ENCODE measurements at places on chromosomes 4 and X.

DNA sequence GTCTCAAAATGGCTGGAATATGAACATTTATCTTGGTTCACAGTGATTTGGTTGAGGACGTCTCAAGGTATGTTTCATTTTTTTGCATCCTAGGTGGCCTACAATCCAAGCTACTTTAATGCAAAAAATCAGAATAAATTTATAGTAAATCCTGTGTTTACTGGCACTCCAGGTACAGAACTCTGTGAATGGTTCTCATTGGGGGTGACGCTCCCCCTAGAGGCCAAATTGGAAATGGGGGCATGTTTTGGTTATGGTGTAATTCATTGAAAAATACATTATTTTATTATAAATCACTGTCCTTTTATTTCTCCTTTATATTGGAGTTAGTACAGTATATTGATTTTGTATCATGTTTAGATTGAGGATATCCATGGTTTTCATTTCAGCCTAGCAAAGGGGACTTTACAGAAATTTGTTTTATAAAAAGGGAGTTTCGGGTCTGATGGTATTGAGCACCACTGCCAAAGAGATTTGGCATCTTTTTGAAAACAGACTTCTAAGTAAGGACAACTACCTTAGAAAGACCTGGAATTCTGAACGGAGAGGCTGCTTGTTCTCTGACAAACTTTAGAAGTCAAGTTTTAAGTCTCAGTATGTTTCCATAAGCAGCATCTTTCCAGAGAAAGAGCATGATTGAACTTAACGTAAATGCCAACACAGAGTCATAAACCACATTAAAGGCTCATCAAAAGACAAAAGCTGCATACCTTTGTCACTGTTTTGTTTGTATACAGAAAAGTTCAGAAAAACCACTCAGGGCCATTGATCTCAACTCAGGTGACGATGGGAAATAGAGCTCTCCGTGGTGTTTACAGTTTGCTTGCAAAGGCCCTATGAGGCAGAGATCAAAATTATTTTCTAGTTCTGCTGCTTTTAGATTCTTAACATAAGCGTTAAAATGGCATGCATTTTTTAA lies 19.4 kb downstream of the MTM1 start:
- no peaks in the 10 kb centered on the region for H3K27me3 ChIP-seq
- H3K27ac ChIP-seq = no peak overlapping the region
- H3K4me3 ChIP-seq = no peak overlapping the region

DNA sequence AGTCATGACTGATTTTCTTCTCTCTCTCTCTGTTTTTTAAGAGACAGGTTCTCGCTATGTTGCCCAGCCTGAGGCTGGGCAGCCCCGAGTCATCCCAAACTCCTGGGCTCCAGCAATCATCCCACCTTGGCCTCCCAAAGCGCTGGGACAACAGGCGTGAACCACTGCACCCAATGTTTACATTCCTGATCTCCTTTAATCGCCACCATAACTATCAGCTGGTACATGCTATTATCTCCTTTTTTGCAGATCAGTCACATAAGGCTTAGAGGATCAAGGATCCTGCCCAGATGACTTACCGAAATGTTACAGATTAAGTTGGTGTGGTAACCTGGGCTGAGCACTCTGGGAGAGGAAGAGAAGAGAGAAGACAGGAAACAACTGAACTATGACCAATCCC lies 1.5 kb upstream of the USP46 start:
- no peaks in the 10 kb centered on the region for H3K27me3 ChIP-seq
- DNase-seq = no peak
- H3K36me3 ChIP-seq = no peaks in the 10 kb centered on the region
- H3K4me3 ChIP-seq = no peak overlapping the region

- no peaks in the 10 kb centered on the region for H3K4me1 ChIP-seq
- no peak overlapping the region for H3K27ac ChIP-seq
- no peak for DNase-seq
- H3K36me3 ChIP-seq = peaks cover 4% of the 10 kb centered on the region
Observed at GRCh38 chr4:152864361-152864760, 71.8 kb upstream of the FHDC1 start.

DNA sequence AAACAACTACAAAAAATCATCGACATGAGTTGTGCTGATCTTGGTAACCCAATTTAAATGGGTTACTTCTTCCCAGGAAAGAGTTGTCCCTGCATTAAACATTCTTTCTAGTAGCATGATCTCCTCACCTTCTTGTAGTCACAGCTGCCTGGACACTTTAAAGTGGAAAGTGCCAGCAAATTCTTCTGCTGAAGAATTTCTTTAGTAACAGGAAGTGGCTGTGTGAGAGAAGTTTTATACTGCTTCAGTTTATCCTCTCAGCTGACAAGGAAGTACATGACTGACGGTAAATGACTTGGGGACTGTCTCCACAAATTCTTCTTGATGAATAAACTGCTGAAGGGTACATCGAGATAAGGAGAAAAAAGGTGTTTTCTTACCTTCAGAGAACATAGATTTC lies 18.2 kb upstream of the TNIP3 start:
- peak overlapping the region; percentile 16 for H3K27ac ChIP-seq
- DNase-seq = peak; percentile 45
- no peaks in the 10 kb centered on the region for H3K36me3 ChIP-seq
- H3K4me3 ChIP-seq = no peak overlapping the region

DNA sequence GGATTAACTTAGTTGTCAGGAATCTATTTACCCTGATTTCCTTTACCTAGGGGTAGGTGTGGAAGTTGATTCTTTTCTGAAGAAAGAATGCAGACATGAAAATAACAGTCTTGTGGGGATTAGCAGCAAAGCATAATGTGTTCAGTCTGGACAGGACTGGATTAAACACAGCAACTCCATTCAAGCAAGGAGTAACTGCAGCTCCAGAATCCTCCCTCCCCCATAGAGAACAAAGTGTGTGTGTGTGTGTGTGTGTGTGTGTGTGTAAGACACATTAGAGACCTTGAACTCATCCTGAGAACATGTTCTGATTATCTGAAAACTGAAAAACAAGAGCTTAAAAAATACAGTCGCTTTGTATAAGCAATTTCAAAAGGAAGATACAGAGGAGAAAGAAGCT lies 9.3 kb downstream of the C4orf54 start:
- H3K36me3 ChIP-seq = no peaks in the 10 kb centered on the region
- DNase-seq = no peak
- no peak overlapping the region for H3K4me3 ChIP-seq
- H3K27me3 ChIP-seq = no peaks in the 10 kb centered on the region
- H3K4me1 ChIP-seq = no peaks in the 10 kb centered on the region
- no peak overlapping the region for H3K27ac ChIP-seq

GRCh38 chr4:86974551-86974994 lies 39.8 kb downstream of the AFF1 start:
- H3K4me1 ChIP-seq = peaks cover 26% of the 10 kb centered on the region
- H3K36me3 ChIP-seq = peaks cover 3% of the 10 kb centered on the region
- H3K4me3 ChIP-seq = no peak overlapping the region
- no peaks in the 10 kb centered on the region for H3K27me3 ChIP-seq
- no peak for DNase-seq

GRCh38 chrX:31663172-31663571 lies 591.3 kb upstream of the FTHL17 start:
- H3K27me3 ChIP-seq = no peaks in the 10 kb centered on the region
- no peaks in the 10 kb centered on the region for H3K4me1 ChIP-seq
- no peaks in the 10 kb centered on the region for H3K36me3 ChIP-seq
- H3K4me3 ChIP-seq = no peak overlapping the region

- no peaks in the 10 kb centered on the region for H3K27me3 ChIP-seq
- H3K36me3 ChIP-seq = peaks cover 2% of the 10 kb centered on the region
- H3K4me3 ChIP-seq = no peak overlapping the region
- peak; percentile 41 for DNase-seq
Observed at GRCh38 chr4:139728840-139729239, 63.2 kb downstream of the MGST2 start.

DNA sequence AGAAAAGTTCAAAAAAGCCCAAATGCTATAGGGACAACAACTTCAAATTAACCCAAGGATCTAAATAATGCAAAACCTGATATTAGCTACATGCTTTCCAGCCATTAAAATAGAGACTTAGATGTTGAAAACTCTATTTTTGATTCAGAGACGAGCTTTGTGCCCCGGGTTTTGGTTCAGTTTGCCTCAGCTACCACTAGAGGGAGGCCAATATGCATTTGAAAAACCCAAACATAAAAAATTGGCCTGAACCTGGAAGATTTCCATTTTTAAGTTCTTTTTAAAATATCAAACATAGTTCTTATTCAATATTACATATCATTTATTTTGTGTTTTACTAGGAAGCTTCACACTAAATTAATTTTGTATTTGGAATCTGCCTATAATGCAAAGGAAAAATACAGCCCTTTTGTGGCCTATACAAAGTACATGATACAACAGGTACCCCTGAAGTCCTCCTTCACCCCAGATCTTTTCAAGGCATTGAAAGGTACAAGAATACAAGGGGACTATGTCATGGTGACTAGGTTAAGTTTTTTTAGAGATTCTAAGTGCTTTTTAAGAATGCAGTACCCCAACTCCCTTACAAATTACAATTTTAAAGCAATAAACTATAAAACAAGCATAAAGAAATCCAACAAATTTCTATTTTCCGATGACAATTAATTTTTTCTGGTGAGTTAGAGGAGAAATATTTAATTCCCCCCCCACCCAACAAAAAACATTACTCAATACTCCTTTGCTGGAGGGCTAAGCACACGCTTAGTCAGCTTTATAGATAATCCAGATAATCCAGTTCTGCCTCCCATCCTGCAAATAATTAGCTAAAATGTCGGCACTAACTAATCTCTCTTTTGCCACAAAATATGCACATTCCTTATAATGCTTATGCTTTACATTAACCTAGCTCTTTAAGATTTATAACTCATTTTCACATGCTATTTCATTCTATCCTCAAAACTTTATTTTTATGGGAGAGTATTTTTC lies 97.7 kb upstream of the PTPN13 start:
- H3K4me1 ChIP-seq = no peaks in the 10 kb centered on the region
- no peak overlapping the region for H3K4me3 ChIP-seq
- H3K27ac ChIP-seq = no peak overlapping the region
- H3K36me3 ChIP-seq = no peaks in the 10 kb centered on the region
- no peaks in the 10 kb centered on the region for H3K27me3 ChIP-seq
- peak; percentile 31 for DNase-seq

- no peak for DNase-seq
- no peaks in the 10 kb centered on the region for H3K36me3 ChIP-seq
- no peak overlapping the region for H3K27ac ChIP-seq
Observed at GRCh38 chrX:150582338-150582948, 14.0 kb downstream of the MTM1 start.

DNA sequence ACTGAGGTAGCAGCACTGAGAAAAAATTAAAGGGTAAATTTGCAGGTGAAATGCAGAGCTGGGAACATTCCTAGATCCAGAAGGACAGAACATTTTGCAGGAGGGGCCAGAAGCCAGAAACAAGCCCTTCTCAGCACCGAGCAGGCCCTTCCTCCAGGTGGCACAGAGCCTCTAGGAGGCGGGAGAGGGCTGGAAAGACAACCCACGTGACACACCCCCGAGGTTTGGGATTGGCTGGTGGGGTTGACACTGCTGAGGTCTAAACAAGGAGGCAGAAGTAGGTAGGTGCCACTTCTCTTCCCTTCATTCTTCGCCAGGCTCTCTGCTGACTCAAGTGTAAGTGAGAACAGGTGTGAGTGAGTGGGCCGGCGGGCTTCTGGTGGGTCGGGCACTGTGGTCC lies at the start of gene PAGE4:
Gene PAGE4, plus strand, starts transcription at position 288 of the 400 bp plus-strand sequence. CDS start 1,126 bp downstream, outside the sequence.
- H3K36me3 ChIP-seq = no peaks in the 10 kb centered on the region
- no peak within 1 kb of the TSS for H3K4me3 ChIP-seq

- H3K27ac ChIP-seq = no peak overlapping the region
- peak; percentile 17 for DNase-seq
- H3K4me1 ChIP-seq = no peaks in the 10 kb centered on the region
- no peaks in the 10 kb centered on the region for H3K36me3 ChIP-seq
- no peak overlapping the region for H3K4me3 ChIP-seq
Observed at GRCh38 chr4:139184129-139184528, 7.1 kb upstream of the ELF2 start.

DNA sequence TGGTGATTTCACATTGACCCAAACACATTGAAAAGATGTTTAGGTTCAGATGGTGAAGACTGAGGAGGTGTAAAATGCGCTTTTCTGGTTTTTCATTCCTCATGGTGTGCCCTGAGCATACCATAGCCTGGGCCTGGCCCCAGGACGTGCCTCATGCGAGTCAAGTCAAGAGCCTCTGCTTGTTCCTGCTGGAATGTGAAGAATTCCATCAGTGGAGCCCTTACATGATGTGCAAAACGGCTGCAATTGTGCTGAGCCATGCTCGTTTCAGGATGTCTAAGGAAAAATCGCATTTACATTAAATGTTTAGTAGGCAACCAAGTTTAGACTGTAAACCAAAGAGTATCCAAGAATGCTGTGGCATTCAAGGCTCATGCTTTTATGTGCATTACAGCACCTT lies 34.9 kb downstream of the GYG2 start:
- H3K4me1 ChIP-seq = no peaks in the 10 kb centered on the region
- H3K27ac ChIP-seq = no peak overlapping the region
- peaks cover 25% of the 10 kb centered on the region for H3K36me3 ChIP-seq
- no peaks in the 10 kb centered on the region for H3K27me3 ChIP-seq
- DNase-seq = no peak

- peaks cover 26% of the 10 kb centered on the region for H3K4me1 ChIP-seq
- peak overlapping the region; percentile 49 for H3K4me3 ChIP-seq
- no peaks in the 10 kb centered on the region for H3K27me3 ChIP-seq
- peak overlapping the region; percentile 95 for H3K27ac ChIP-seq
Observed at GRCh38 chrX:40104985-40105834, 7.5 kb upstream of the BCOR start.

GRCh38 chrX:85620466-85620865 lies 241.0 kb upstream of the POF1B start:
- H3K36me3 ChIP-seq = no peaks in the 10 kb centered on the region
- no peak for DNase-seq
- no peak overlapping the region for H3K4me3 ChIP-seq
- H3K27me3 ChIP-seq = no peaks in the 10 kb centered on the region

DNA sequence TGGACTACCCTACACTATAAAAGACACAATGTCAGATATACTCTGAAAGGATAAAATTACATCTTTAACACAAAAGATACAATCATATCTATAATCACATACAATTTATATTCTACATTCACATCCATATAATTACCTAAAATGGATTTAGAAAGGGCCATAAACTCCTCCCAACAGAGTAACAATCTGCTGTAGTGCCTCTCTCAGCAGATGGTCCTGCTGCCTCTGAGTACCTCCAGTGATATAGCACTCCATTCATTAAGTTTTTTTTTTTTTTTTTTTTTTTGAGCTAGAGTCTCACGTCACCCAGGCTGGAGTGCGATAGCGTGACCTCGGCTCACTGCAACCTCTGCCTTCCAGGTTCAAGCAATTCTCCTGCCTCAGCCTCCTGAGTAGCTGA lies 7.4 kb downstream of the ANKRD37 start:
- no peak for DNase-seq
- no peaks in the 10 kb centered on the region for H3K27me3 ChIP-seq

DNA sequence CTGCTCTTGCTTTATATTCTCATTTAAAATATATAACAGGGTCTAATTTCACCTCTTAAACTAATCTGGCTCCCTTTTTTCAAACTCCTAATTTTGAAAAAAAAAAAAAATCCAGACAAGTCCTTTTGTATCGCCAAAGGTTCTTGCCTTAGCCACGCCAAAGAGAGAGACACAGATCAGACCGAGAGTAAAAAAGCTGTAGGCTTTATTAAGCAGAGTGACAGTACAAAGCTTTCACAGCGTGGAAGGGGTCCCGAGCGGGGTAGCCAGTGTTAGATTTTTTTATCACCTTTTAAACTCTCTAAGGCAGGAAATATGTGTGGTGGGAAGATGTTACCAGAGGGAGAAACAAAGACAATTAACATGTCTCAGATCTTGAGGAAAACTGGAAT lies 54.1 kb downstream of the PAGE2 start:
- H3K4me1 ChIP-seq = no peaks in the 10 kb centered on the region
- H3K27ac ChIP-seq = no peak overlapping the region
- H3K4me3 ChIP-seq = no peak overlapping the region
- no peaks in the 10 kb centered on the region for H3K27me3 ChIP-seq
- DNase-seq = no peak
- no peaks in the 10 kb centered on the region for H3K36me3 ChIP-seq
